ENCODE measurements at places on chromosomes 13 and 19. TPM values are rescaled to one million over a fixed set of nuclear protein-coding genes. Genes with fewer than 3 reads are reported as not detected.

DNA sequence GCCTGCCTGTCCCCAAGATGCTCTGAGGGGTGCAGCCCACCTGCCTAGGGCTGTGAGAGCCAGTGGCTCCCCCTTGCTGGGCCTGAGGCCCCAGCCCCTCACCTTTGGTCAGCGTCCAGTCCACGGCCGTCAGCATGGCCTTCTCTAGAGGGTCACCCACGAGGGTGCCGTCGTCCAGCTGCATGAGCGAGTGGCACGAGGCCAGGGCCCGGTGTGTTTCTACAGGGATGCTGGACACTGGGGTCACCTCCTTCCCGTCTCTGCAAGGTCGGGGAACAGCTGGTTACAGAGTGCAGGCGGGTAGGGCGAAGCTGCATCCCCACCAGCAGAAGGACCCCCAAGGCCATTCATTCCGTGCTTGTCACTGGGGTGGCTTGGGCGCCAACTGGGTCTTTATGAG lies 9.0 kb downstream of the ATP13A1 start:
- no peaks in the 10 kb centered on the region for H3K27me3 ChIP-seq
- no peak for DNase-seq
- H3K27ac ChIP-seq: no peak overlapping the region
- H3K36me3 ChIP-seq: peaks cover 5% of the 10 kb centered on the region
- no peaks in the 10 kb centered on the region for H3K4me1 ChIP-seq

GRCh38 chr19:35306473-35307246 lies 14.7 kb downstream of the MAG start:
- no peak overlapping the region for H3K4me3 ChIP-seq
- H3K27me3 ChIP-seq: no peaks in the 10 kb centered on the region
- no peak overlapping the region for H3K27ac ChIP-seq

- peak; percentile 99 for DNase-seq
- H3K4me1 ChIP-seq: peaks cover 63% of the 10 kb centered on the region
- H3K36me3 ChIP-seq: peaks cover 46% of the 10 kb centered on the region
- peak overlapping the region; percentile 92 for H3K27ac ChIP-seq
- no peaks in the 10 kb centered on the region for H3K27me3 ChIP-seq
Observed at GRCh38 chr19:41225238-41226052, 6.4 kb downstream of the AXL start.

GRCh38 chr19:31015778-31016177 lies 333.5 kb downstream of the TSHZ3 start:
- H3K36me3 ChIP-seq: no peaks in the 10 kb centered on the region
- no peak overlapping the region for H3K4me3 ChIP-seq
- H3K27ac ChIP-seq: no peak overlapping the region
- DNase-seq: no peak

- no peak overlapping the region for H3K4me3 ChIP-seq
- H3K4me1 ChIP-seq: no peaks in the 10 kb centered on the region
- DNase-seq: no peak
- H3K27me3 ChIP-seq: no peaks in the 10 kb centered on the region
Observed at GRCh38 chr19:3420244-3420755, 53.9 kb downstream of the NFIC start.

- H3K27ac ChIP-seq: no peak overlapping the region
- no peaks in the 10 kb centered on the region for H3K36me3 ChIP-seq
- H3K4me1 ChIP-seq: peaks cover 12% of the 10 kb centered on the region
- H3K4me3 ChIP-seq: no peak overlapping the region
- DNase-seq: peak; percentile 39
Observed at GRCh38 chr13:97067017-97067895, 73.0 kb upstream of the OXGR1 start.

GRCh38 chr13:101845245-101846020 lies 393.0 kb downstream of the ITGBL1 start:
- H3K27me3 ChIP-seq: no peaks in the 10 kb centered on the region
- DNase-seq: no peak
- no peak overlapping the region for H3K4me3 ChIP-seq
- no peak overlapping the region for H3K27ac ChIP-seq

GRCh38 chr13:60944016-60944415 lies 471.6 kb downstream of the PCDH20 start:
- H3K27me3 ChIP-seq: no peaks in the 10 kb centered on the region
- no peak for DNase-seq
- H3K27ac ChIP-seq: no peak overlapping the region
- H3K36me3 ChIP-seq: no peaks in the 10 kb centered on the region
- no peaks in the 10 kb centered on the region for H3K4me1 ChIP-seq
- no peak overlapping the region for H3K4me3 ChIP-seq

GRCh38 chr13:24272452-24273161 lies 36.8 kb upstream of the C1QTNF9 start:
- peak overlapping the region; percentile 51 for H3K27ac ChIP-seq
- H3K4me3 ChIP-seq: peak overlapping the region; percentile 68
- H3K4me1 ChIP-seq: peaks cover 20% of the 10 kb centered on the region
- H3K27me3 ChIP-seq: no peaks in the 10 kb centered on the region

- DNase-seq: no peak
- no peaks in the 10 kb centered on the region for H3K27me3 ChIP-seq
- H3K4me1 ChIP-seq: peaks cover 16% of the 10 kb centered on the region
- H3K4me3 ChIP-seq: no peak overlapping the region
Observed at GRCh38 chr19:6725513-6726231, 5.2 kb upstream of the C3 start.

- no peak overlapping the region for H3K4me3 ChIP-seq
- H3K27ac ChIP-seq: no peak overlapping the region
- DNase-seq: peak; percentile 71
- H3K27me3 ChIP-seq: no peaks in the 10 kb centered on the region
- peaks cover 29% of the 10 kb centered on the region for H3K36me3 ChIP-seq
Observed at GRCh38 chr19:41872775-41873647, 4.1 kb upstream of the CD79A start.

The FGF9 gene
- total RNA-seq: 0.65 TPM

DNA sequence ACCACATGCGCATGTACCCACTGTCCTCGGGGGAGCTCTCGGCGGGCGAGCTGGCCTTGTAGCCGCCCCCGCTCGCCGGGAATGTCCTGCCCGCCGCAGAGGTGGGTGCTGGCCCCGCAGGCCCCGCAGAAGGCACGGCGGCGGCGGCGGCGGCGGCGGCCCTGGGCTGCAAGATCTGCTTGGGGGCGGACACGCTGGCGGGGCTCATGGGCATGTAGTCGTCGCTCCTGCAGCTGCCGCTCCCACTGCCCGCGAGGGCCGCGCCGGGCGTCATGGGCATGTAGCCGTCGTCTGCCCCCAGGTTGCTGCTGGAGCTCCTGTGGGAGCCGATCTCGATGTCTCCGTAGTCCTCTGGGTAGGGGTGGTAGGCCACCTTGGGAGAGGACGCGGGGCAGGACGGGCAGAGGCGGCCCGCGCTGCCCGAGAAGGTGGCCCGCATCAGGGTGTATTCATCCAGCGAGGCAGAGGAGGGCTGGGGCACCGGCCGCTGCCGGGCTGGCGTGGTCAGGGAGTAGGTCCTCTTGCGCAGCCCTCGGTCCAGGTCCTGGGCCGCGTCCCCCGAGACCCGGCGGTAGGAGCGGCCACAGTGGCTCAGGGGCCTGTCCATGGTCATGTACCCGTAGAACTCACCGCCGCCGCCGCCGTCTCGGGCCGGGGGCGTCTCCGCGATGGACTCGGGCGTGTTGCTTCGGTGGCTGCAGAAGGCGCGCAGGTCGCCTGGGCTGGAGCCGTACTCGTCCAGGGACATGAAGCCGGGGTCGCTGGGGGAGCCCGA lies 2.4 kb downstream of the IRS2 start:
- H3K27ac ChIP-seq: no peak overlapping the region
- H3K4me3 ChIP-seq: peak overlapping the region; percentile 74
- H3K27me3 ChIP-seq: no peaks in the 10 kb centered on the region
- no peak for DNase-seq
- H3K36me3 ChIP-seq: 0 out of 2 replicates have a peak, but pooled peaks cover 2% of the 10 kb centered on the region

DNA sequence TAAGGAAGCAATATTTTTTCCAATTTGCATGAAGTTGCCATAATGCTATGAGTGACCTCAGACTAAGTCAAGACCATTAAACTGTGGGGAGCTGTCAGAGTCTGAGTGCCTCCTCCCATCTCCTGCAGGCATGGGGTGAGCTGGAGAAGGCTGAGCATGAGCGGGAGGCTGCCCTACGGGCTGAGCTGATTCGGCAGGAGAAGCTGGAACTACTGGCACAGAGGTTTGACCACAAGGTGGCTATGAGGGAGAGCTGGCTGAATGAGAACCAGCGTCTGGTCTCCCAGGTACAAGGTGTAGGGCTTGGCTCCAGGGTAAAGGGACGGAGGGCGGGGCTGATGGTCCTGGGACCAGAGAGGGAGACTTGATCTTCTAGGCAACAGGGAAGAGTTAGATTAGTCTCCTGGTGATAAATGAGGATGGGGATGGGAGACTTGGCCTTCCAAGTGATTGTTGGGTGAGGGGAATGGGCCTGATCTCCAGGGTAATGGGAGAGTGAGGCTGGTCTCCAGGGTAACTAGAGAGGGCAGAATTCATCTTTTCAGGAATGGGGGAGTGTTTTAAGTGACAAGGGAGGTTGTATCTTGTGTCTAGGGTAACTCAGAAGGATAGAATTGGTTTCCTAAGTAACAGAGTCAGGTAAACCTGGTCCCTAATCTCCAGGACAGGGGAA lies 36.0 kb downstream of the SPTBN4 start:
- DNase-seq: no peak
- no peak overlapping the region for H3K27ac ChIP-seq
- H3K36me3 ChIP-seq: no peaks in the 10 kb centered on the region
- no peaks in the 10 kb centered on the region for H3K27me3 ChIP-seq
- no peak overlapping the region for H3K4me3 ChIP-seq
- no peaks in the 10 kb centered on the region for H3K4me1 ChIP-seq

- no peaks in the 10 kb centered on the region for H3K36me3 ChIP-seq
- no peak overlapping the region for H3K27ac ChIP-seq
- H3K4me3 ChIP-seq: no peak overlapping the region
Observed at GRCh38 chr19:2743099-2743498, 3.3 kb upstream of the SLC39A3 start.

DNA sequence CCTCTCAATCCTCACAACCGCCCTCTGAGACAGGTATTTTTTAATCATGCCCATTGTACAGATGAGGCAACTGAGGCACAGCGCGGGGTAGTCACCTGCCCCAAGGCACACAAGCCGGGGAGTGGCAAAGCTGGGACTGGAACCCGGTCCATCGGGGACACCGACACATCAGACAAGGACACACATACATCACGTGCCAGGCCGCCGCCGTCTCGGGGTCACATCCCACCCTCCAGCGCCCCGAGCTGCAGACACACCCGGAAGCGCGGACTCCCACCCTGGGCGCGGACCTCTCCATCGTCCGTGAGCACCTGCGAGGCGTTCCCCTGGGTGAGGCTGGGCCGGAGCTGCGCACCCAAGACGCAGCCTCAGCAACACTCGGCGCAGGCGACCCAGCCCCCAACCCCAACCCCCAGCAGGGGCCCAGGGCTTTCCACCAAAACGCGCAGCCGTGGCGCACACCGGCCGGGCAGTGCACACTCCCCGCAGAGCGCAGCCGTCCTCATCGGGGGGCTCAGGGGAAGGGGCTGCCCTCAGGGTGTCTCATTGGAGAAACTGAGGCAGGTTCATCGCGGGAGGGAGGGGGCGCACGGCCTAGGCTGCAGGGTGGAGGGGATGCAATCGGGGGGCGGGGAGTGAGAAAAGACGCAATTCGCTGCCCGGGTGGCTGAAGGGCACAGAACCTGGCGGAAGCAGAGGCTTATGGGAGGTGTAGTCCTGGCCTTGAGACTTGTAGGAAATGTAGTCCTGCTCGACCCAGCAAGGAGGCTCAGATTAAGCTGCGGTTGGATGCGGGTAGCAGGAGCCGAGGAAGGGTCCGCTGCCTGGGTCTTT lies 1.9 kb upstream of the LMTK3 start:
- H3K27me3 ChIP-seq: peaks cover 12% of the 10 kb centered on the region
- H3K27ac ChIP-seq: no peak overlapping the region

DNA sequence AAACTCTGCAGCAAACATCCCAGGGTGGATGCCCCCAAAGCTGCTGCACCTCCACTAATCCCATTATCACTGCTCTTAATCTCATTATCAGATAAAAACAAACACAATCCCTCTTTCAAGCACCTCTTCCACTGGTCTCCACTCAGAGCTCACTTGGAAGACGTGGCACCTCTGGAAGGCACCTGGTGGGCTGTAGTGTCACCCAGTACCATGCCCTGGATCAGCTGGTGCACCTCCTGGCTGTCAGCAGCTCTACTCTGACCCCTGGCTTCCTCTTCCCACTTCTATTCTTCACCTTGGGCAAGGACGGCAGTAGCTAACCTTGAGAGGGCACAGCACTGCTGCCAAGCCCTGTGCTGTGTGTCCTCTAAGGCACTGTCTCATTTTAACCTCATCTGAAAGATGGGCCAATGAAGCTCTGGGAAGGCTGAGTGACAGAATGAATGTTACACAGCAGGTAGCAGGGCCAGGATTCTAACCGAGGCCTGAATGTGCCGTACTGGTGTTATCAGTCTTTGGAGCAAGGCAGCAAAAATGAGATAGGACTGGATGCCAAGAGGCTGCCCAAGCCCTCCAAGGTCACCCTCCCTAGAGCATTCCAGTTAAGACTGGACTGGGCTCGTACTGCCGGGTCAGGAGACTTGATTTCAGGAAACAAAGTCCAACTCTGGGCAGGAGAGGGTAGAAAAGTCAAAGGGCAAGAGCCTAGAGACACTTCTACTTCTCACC lies 7.4 kb downstream of the BRD4 start:
- no peaks in the 10 kb centered on the region for H3K27me3 ChIP-seq
- H3K4me3 ChIP-seq: no peak overlapping the region
- H3K4me1 ChIP-seq: peaks cover 74% of the 10 kb centered on the region

- no peak overlapping the region for H3K4me3 ChIP-seq
- H3K27me3 ChIP-seq: no peaks in the 10 kb centered on the region
- peaks cover 21% of the 10 kb centered on the region for H3K4me1 ChIP-seq
- no peaks in the 10 kb centered on the region for H3K36me3 ChIP-seq
- H3K27ac ChIP-seq: no peak overlapping the region
Observed at GRCh38 chr19:44722131-44723121, 23.5 kb downstream of the CEACAM16 start.

DNA sequence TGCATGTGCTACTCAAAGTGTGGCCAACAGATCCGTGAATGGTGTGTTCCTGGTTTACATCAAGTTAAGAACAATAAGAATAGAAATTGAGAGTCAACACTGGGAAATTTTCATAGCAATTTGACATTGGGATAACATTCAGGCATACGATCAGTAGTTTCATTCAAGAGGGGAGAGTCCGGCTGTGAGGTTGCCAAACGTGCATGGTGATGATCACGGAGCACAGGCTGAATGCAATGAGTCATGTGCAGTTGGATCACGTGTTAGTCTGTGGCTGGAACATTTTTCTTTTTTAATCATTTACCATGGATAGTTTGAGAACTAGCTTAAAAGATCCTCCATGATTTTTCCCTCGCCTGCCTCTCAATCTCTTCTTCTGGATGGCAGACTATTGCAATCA lies 2.5 kb upstream of the DCT start:
- H3K36me3 ChIP-seq: no peaks in the 10 kb centered on the region
- H3K27ac ChIP-seq: peak overlapping the region; percentile 90
- DNase-seq: peak; percentile 90
- peaks cover 26% of the 10 kb centered on the region for H3K4me1 ChIP-seq
- H3K27me3 ChIP-seq: peaks cover 12% of the 10 kb centered on the region

The NXNL1 gene
- total RNA-seq: not detected

DNA sequence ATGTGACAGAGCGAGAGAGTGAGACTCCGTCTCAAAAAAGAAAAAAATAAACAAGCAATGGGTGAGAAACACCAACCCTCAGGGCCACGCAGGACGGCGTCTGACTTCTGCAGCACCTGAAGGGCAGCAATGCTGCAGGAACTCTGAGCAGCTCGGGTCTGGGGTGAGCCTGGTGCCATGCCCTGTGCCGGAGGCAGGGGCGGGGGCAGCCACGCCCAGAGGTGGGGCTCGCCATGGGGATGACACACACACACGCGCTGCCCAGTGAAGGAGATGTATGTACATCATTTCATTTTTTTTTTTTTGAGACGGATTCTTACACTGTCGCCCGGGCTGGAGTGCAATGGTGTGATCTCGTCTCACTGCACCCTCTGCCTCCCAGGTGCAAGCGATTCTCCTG lies 24.3 kb downstream of the GPX4 start:
- no peak overlapping the region for H3K27ac ChIP-seq
- no peak for DNase-seq
